ENCODE measurements at places on chromosomes 1 and 21.
A peak's percentile ranks its signal among the peaks of the same experiment; 100 is the strongest.

DNA sequence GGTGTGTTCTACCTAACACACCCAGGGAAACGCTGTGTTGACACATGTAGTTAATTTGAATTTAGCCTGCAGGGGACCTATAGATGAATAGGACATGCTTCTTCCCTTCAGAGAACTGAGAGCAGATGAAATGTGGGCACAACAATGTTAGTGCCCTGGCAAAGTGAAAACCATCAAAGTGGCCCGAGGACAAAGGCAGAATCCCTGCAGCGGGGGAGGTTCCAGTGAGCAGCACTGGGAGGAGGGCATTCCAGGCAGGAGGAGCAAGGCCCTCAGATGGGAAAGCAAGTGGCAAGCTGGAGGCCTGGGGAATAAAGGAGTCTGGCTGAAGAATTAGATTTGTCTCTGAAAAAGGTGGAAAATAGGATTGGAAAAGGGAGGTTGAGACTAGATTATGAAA, 37.2 kb downstream of the C1orf94 start:
- DNase-seq, result no peak

GRCh38 chr1:72105201-72105600, 177.1 kb downstream of the NEGR1 start:
- DNase-seq, result no peak

GRCh38 chr1:111723871-111724270, 15.3 kb downstream of the INKA2 start:
- no peak for DNase-seq

DNA sequence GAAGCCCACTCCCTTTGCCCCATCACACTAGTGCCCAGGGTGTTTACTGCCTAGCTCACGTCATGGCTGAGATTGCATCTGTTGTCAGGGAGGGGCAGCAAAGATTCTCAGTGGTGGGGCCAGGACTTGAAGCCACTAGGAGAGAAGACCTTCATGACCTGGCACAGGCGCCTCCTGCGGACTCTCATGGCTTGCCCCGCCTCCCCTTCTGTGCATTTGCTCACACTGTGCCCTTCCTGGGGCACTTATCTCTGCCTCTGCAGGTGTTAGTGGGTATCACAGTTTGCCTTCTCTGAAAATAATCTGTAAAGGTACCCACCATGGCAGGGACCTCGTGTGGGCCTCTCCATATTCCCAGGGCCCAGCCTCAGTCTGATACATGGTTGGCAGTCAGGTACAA, 20.1 kb downstream of the PTPRU start:
- no peak for DNase-seq

DNA sequence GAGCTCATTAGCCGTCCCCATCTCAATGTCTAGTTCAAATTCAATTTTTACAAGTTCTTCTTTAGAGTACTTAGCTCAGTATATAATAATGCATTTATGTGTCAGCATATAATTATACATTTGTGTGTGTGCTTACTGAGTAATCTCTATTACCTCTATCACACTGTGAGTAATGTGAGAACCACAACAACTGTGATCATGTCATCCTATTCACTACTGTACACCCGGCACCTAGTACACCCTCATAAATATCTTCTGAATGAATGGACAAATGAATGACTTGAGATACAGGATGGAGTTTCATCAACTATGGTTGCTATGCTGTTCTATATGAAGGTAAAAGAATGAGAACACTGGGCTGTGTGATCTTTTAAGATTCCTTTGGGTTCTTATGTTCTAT, 124.0 kb downstream of the GPATCH2 start:
- no peak for DNase-seq

DNA sequence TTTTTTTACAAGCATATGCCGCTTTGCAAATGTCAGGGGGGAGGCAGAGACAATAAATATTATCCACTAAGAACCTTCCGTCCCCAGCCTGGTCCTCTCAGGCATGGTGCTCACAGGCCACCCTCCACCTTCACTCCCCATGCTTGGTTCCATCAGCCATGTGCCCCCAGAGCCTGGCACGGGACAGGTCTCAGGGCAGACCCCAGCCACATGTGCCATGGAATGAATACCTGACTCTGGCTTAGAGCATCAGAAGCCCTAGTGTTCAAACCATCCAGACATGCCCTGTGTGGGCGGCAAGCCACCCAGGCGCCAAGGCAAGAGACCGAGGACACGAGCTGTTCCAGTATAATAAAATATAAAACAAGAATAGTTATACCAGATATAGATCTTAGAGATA, 5.4 kb downstream of the LSS start:
- DNase-seq, result no peak

- DNase-seq, result no peak
These were observed 85.2 kb downstream of the ARHGEF10L start for GRCh38 chr1:17624611-17625233.

DNA sequence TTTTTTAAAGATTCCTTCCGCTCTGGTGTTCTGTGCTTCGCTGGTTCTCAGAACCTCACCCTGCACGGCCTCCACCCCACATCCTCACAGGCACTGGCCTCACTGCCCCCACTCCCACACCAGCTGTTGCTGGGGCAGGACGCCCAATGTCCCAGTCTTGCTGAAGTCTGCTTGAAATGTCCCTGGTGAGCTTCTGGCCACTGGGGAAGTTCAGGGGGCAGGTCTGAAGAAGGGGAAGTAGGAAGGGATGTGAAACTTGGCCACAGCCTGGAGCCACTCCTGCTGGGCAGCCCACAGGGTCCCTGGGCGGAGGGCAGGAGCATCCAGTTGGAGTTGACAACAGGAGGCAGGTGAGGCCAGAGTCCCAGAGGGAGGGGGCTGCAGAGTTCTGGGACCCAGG, at the start of gene C1QA:
C1QA (plus strand) TSS at position 276 of the 400 bp plus-strand sequence. CDS start 989 bp downstream, outside the sequence.
- DNase-seq, result no peak

GRCh38 chr1:201355471-201355870, 22.0 kb downstream of the TNNT2 start:
- no peak for DNase-seq

DNA sequence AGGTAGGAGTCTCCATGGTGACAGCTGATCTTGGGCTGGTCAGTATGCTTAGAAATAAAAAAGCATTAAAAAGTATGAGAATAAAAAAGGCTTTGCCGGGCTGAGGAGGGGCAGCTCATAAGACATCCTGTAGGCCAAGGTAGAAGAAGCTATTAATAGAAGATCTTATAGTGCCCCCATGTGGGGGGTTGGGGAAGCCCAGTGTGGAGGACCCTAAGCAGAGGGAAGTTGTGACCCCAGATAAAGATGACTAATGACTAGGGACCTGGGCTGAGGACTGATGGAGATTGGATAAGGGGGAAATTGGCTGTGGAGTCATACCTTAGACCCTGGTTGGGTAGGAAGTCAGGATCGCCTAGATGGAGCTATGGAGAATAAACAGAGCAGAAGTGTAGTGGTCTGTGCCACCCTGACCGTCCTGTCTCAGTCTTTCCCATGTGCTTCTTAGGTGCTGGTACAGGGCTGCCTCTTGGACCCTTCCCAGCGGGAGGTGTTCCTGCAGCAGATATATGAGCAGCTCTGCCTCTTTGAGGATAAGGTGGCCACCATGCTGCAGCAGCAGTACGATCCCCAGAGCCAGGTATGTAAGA, 25.0 kb downstream of the SZT2 start:
- peak; percentile 60 for DNase-seq

- no peak for DNase-seq
These were observed 6.7 kb downstream of the KNCN start for GRCh38 chr1:46544561-46545240.

DNA sequence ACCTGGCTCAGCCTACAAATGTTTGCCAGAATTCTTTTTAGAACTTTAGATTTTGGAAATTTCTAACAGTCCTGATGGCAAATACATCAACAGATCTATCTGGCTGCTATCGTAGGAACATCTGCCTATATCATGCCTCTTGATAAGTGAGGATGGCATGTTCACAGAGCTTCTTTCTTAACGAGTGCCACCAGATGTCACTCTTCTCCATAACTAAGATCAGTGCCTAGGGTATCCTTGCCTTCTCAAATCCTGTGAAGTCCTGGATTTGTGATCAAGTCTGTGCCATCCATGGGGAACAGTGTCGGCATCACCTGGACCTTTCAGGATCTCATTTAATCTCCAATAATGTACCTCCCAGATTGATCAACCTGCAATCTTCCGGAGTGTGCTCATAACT, 36.5 kb upstream of the CD5L start:
- no peak for DNase-seq

DNA sequence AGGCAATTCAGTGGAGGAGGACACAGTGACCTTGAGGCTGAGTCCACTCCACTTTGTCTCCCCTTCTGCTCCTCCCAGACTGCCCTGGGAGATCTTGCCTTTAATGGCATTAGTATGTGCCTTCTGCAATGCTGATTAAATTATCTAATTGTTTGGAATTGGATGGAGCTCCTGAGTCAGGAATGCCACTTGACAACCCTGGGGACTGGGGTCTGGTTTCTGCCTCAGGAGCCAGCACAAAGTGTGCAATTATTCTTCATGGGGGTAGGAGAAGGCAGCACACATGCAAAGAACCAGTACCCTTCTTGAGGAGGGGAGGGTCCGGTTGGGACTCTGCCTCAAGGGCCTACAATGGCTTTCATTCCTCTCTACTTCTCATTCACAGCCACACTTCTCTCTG, 11.9 kb upstream of the PLXNA2 start:
- DNase-seq, result no peak

GRCh38 chr1:197799271-197799670, 24.0 kb upstream of the DENND1B start:
- no peak for DNase-seq

GRCh38 chr1:34763142-34763781, 3.7 kb downstream of the GJB4 start:
- DNase-seq, result no peak

All from activated naive CD8-positive, alpha-beta T cell treated with anti-CD3 and anti-CD28 coated beads, Interleukin-2, amount 50 U/mL, for 24 hours (primary cell).